AG10803 (cell line): ENCODE measurements at places on chromosomes 2 and 18.
A peak's percentile ranks its signal among the peaks of the same experiment; 100 is the strongest.

GRCh38 chr18:77948567-77948966, 698.9 kb downstream of the GALR1 start:
- no peak for DNase-seq

- DNase-seq: no peak
These were observed 230.3 kb upstream of the SLC14A2 start for GRCh38 chr18:45384962-45385315.

- no peak for DNase-seq
These were observed 60.5 kb downstream of the NDUFA10 start for GRCh38 chr2:239964399-239965185.

- no peak for DNase-seq
These were observed 40.9 kb upstream of the ASPRV1 start for GRCh38 chr2:70002241-70002899.

DNA sequence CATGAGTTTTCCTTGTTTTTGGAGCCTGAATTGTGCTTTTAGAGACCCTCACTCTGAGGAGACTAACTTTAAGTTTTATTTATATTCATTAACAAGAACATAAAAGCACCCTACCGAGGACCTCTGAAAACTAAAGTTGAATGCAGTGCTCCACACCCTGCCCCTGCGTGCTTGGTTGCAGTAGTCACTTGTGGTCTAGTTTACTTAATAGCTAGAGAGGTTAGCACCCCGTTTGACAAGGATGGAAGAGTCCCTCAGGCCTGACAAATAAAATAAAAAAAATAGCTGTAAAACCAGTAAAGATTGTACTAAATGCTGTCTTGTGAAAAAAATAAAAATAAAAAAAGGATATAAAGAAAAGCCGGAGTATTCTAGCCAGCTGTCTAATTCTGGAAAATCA, 395.2 kb downstream of the MTX2 start:
- no peak for DNase-seq

- DNase-seq: no peak
These were observed 48.1 kb upstream of the GALR1 start for GRCh38 chr18:77201506-77201905.

DNA sequence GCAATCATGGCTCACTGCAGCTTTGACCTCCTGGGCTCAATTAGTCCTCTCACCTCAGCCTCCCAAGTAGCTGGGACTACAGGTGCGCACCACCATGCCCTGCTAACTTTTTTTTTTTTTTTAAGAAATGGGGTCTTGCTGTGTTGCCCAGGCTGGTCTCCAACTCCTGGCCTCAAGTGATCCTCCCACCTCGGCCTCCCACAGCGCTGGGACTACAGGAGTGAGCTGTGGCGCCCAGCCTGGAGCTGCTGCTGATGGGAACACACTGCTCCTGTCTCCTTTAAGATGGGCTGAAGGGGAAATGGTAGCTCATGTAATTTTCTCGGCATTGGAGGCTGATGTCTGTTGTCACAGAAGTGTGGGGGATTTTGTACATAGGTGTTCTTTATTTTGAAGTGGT, 34.9 kb upstream of the ADNP2 start:
- no peak for DNase-seq

DNA sequence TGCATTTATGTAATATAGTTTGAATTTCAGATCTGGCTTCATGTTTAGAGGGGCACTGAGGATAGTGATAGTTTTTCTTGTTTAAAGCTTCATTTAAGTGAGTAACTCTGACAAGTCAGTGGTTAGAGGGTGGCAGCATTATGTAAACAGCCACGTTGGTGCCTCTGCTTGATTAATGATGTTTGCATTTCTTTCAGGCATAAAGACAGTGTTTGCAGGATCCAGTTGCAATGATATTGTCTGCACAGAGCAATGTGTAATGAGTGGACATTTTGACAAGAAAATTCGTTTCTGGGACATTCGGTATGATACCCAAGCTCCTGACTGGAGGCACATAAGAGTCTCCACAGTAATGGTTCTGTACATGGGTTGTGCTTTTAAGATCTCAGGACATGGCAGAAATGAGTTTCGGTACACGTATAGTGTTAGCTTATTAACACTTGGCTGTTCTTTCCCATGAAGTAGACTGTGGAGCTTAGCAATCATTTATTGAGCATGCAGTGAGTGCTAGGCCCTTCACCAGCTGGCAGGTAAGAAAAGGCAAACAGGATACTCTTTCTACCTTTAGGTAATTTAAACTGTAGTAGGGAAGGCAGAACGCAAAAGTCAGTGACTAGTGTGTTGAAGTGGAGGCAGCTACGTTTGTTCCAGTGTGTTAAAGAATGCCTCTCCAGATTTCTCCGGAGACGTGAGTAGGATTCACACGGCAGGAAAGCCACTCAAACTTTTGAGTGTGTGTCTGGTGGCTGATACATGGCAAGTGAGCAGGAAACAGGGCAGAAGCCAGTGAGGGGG, 17.4 kb upstream of the SAG start:
- DNase-seq: no peak

DNA sequence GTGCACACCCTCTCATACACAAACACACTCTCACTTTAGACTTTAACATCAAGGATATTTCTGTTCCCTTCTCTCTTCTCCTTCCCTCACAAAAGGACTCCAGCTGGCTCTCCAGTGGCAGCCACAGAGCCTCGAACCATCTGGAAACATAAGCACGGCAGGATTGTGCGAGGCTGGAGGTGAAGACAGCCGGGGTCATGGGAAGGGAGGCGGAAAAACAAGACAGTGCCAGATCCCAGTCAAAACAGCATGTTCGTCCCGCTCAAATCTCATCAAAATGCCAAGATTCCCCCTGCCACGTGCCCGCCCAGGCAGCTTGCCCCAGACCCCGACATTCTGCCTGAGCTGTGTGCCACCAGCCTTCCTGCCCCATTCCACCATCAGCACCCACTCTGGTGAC, 180.3 kb downstream of the ZBTB7C start:
- no peak for DNase-seq

GRCh38 chr2:153487448-153487847, 8.9 kb upstream of the RPRM start:
- no peak for DNase-seq

- DNase-seq: peak; percentile 46
These were observed 164.3 kb upstream of the APCDD1 start for GRCh38 chr18:10289951-10290637.

GRCh38 chr2:222792001-222792611, 68.7 kb upstream of the ACSL3 start:
- peak; percentile 26 for DNase-seq

- DNase-seq: no peak
These were observed 96.0 kb upstream of the NEUROD1 start for GRCh38 chr2:181776336-181776735.

GRCh38 chr2:8803658-8804379, 33.6 kb downstream of the KIDINS220 start:
- DNase-seq: peak; percentile 76

DNA sequence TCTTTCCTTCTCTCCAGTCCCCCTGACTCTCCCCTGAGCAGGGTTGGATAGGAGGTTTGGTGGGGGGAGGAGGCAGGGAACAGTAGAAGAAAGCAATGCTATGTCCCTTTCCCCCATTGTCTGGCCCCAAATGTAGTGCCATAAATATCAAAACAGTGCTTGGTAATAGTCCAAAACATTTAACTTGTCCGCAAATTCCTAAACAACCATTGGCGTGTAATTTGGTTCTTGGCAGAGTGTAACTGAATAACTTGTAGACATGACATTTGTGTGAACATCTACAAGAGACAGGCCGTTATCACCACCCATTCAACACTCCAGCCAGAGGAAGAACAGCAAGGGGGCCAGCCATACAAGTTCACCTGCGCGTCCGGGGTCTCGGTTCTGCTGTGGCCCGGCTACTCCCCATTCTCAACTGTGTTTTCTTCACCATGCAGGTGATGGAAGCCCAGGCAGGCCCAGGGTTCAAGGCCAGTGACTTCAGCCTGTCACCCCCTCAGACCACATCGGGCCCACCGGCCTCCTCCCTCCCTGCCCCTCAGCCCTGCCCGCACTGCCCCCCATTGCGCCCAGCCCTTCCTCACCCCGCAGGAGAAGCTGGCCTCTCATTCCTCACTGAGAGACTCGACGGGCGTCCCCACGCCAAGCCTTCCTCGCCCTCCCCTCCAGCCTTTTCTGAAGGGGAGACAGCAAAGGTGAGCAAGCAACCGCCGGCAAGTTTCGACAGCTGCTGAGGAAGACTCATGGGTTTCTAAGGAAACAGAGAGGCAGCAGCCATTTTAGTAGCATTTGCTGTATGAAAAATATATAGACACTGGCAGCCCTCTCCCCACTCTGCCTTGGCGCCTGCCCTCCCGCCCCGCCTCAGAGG, 699 bp upstream of the RAPGEF4 start:
- peak; percentile 23 for DNase-seq

- no peak for DNase-seq
These were observed 96.7 kb downstream of the LRP2 start for GRCh38 chr2:169265591-169265990.

- no peak for DNase-seq
These were observed 59.0 kb upstream of the LAPTM4A start for GRCh38 chr2:20110383-20110782.

DNA sequence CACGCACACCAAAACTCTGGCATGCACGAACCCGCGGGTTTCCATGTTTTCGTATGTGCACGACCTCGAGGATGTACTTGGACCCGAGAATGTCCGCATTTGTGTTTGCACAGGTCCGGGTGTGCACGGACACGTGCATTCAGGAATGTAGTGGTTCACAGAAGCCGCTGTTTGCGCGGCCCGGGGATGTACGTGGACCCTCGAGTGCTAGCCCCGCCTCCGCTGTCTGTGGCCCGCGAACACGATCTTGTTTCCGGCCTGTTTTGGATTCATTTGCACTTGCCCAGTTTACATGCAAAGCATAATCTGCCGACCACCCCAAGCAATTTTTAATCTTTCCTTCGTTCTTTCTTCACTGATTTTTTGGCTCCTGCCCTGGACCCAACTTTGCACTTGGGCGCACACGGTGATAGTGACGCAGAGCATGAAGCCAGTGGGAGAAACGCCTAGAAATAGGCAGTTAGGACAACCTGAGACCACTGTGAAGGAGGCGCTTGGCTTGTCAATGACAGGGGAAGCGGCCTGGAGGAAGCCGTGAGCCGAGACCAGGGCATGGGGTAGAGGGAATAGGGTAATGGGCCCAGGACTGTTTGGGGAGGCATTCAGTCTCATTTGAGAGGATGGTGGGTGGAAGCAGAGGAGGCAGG, 45.4 kb upstream of the PTMA start:
- no peak for DNase-seq

DNA sequence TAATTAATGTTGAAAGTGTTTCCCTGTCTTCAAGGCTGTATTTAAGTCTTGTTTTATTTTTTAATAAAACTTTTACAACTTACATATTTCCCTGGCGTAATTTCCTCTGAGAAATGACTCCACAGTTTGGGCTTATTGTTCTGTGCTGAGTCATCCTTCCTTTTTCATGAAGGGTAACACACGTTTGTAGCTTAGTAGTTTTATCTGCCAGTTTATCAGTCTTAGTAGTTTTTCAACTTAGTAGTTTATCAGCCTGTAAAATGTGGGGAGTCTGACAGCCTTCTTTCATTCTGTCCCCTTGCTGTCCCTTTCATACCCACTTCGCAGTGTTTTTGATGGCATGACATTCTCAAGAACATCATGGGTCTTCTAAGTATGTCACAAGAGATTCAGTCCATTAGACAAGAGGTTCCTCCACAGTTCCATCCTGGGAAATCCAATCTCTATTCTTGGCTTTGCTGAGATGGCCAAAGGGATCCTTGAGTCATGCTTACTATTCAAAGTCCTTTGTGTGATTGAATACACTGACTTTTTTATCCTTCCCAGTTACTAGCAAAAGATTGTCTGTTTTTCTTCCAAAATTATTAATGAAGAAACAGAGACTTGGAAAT, 60.0 kb upstream of the SGPP2 start:
- no peak for DNase-seq
